ENCODE measurements at places on chromosomes 16 and 17. TPM values are rescaled to one million over a fixed set of nuclear protein-coding genes. Genes with fewer than 3 reads are reported as not detected.

Gene G6PC1
- not detected for total RNA-seq

Gene CSNK1D
- 41.3 TPM for total RNA-seq

Gene SALL1
- 0.17 TPM for total RNA-seq

Gene DCUN1D3
- total RNA-seq: 42.8 TPM

Gene ECI1
- total RNA-seq: 40.3 TPM

Gene ZNF624
- total RNA-seq: 7.6 TPM

Gene B4GALNT2
- under 0.01 TPM for total RNA-seq

Gene JPT1
- total RNA-seq: 78.8 TPM

Gene GRIN2A
- under 0.01 TPM for total RNA-seq

Gene GALNS
- 20.8 TPM for total RNA-seq

Gene ZG16B
- total RNA-seq: not detected
